Suppressor macrophage treated with lipopolysaccharide for 4 hours (primary cell): ENCODE measurements at places on chromosomes 4 and X.

GRCh38 chr4:100843910-100844309, 326.1 kb upstream of the EMCN start:
- no peak for DNase-seq

- DNase-seq = no peak
Observed at GRCh38 chr4:81350040-81350439, 121.7 kb downstream of the RASGEF1B start.

DNA sequence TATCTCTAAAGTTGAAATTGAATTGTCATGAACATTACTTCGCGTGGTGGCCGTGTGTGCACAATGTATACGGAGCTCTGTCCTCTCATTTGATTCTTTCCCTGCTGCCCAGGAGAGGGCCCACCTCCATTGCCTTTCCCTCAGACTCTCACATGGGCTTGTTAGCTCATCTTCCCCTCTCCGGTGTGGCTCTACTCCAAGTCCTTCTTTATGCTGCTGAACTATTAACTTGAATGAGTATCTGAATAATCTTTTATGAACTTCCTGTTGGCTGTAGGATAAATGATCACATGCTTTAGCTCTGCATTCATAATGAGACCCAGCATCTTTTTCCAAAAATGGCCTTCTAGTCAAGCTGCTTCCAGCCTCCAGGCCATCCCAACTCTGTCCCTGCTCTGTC, 68.8 kb upstream of the CLNK start:
- DNase-seq = no peak

- no peak for DNase-seq
Observed at GRCh38 chrX:21907260-21907659, 33.2 kb upstream of the SMS start.

GRCh38 chrX:77434962-77435361, 12.2 kb upstream of the FGF16 start:
- DNase-seq = no peak

GRCh38 chrX:40960041-40960440, 125.2 kb upstream of the USP9X start:
- DNase-seq = no peak

DNA sequence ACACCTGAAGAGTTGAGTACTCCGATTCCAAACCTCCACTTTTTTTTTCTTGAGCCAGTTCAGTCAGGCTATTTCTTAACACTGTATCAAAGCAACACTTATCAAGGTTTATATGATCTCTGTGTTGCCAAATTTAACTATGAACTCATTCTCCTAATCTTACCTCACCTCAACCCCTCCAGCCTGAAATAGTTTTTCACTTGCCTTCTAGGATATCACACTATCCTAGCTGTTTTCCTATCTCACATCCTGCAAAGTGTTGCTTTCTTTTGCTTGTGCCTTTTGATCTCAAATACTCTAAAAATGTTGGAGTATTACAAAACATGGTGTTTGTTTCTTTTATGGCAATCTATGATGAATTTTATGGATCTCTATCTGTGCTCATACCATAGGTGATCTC, 415.0 kb downstream of the CFAP47 start:
- DNase-seq = no peak
